ENCODE measurements at places on chromosomes 2 and 18. TPM values are rescaled to one million over a fixed set of nuclear protein-coding genes. Genes with fewer than 3 reads are reported as not detected.

- DNase-seq: peak; percentile 3
Measured at GRCh38 chr2:60119778-60120177, 433.7 kb downstream of the BCL11A start.

DNA sequence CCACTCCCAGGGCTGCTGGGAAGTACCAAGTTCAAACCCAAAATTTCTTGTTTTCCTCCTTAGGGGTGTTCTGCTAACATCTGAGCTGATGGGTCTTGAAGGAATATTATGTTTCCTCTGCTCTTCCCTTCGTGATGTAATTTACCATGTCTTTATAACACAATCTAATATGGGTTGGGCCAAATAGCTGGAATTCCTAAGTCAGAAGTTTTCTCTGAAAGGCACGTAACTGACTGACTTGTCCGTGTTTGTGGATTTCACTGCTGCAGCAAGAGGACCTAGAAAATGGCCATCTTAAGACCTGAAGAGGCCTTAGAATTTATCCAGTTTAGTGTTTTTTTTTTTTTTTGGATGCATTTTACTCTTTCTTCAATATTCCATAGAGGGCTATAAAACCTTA, 256.7 kb downstream of the DCDC2C start:
- no peak for DNase-seq

GFPT1 gene
- total RNA-seq: 20.5 TPM

SCN3A gene
- not detected for total RNA-seq

LNPK gene
- 8.9 TPM for total RNA-seq

DNA sequence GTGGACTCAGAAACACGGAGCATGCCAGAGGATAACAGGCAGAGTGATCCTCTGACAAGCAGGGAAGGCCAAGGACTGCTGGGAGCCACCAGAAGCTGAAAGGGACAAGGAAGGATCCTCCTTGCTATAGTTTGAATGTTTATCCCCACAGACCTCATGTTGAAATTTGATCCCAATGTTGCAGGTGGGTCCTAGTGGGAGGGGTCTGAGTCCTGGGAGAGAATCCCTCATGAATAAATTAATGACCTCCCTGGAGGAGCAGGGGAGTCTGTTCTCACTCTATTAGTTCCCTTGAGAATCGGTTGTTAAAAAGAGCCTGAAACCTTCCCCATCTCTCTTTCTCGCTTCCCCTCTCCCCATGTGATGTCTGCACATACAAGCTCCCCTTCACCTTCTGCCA, 124.4 kb downstream of the FBXO15 start:
- no peak for DNase-seq

- no peak for DNase-seq
Measured at GRCh38 chr18:55319459-55320193, 268.4 kb downstream of the TCF4 start.

DNA sequence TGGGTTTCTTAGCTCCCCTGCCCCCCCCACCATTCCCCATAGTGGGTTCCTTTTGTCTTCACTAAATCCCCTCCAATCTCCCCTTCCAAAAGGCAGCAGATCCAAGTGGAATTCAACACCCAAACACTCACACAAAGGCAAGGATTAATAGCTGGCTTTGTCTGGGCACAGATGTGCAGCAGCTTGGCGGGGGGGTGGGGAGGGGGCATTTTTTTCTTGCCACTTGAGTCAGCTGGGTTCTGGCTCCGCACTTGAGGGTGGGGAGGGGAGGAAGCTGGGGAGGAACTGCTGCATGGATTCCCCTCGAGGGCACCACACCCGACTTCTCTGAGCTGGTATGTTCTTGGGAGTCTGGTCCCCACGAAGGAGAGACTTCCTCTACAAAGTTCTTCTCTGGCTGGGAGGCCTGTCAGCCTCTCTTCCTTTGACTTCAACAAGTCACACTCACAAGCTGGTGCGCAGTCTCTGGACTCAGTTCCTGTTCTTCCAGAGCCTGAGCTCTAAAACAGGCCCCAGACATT, 36.0 kb downstream of the SERTAD2 start:
- no peak for DNase-seq

SPR gene
- total RNA-seq: 86.8 TPM

KIAA2012 gene
- 0.05 TPM for total RNA-seq

PAIP2B gene
- total RNA-seq: 1.8 TPM

- DNase-seq: no peak
Measured at GRCh38 chr2:59900728-59901452, 652.6 kb downstream of the BCL11A start.

- DNase-seq: no peak
Measured at GRCh38 chr18:80202264-80202998, 44.9 kb downstream of the PARD6G start.

LOXHD1 gene
- not detected for total RNA-seq

DNA sequence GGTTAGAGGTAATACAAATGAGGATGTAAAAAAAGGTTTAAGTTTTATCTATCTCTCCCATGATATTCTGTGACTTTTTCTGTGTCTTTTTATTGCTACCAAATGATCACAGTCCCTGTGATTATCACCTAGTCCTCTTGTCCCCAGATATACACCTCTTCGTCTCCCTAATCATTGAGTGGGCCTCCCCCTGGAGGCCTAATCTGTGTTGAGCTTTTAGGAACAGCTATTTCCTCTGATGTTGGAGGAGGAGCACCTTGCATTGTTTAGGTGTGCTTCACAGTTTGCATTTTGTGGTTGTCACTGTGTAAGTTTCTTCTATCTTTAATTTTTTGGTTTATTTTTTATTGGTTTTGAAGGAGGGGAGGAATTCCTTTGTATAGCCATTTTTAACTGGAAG, 33.3 kb downstream of the CCDC85A start:
- no peak for DNase-seq

DNA sequence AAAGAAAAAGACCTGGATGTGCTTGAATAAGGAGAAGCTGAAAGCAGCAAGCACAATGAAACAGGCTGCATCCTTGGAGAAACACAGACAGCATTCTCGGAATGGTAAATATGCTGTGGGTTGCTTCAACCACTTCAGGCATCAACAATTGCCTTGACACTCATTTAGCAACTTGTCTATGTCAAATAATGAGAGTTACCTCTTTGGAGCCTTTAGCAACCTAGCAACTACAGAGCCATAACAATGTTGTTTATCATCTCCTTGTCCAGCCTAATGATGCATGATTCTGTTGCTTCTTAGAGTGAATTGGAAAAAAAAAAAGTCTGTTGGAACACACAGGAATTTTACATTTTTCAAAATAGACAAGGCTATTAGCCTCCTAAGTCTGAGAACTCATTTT, 410.6 kb downstream of the PIK3C3 start:
- DNase-seq: no peak

ABCB11 gene
- total RNA-seq: not detected

GRCh38 chr2:232014681-232015080, 53.2 kb downstream of the DIS3L2 start:
- no peak for DNase-seq

- no peak for DNase-seq
Measured at GRCh38 chr18:5456577-5457461, 87.0 kb downstream of the EPB41L3 start.

- DNase-seq: no peak
Measured at GRCh38 chr2:118374974-118375755, 286.9 kb downstream of the INSIG2 start.

GRCh38 chr2:30147196-30147714, 448 bp downstream of the YPEL5 start:
- no peak for DNase-seq

GRCh38 chr2:122753336-122753735, 997.9 kb downstream of the TSN start:
- DNase-seq: no peak

- no peak for DNase-seq
Measured at GRCh38 chr2:71646028-71646427, 192.7 kb downstream of the DYSF start.

DNA sequence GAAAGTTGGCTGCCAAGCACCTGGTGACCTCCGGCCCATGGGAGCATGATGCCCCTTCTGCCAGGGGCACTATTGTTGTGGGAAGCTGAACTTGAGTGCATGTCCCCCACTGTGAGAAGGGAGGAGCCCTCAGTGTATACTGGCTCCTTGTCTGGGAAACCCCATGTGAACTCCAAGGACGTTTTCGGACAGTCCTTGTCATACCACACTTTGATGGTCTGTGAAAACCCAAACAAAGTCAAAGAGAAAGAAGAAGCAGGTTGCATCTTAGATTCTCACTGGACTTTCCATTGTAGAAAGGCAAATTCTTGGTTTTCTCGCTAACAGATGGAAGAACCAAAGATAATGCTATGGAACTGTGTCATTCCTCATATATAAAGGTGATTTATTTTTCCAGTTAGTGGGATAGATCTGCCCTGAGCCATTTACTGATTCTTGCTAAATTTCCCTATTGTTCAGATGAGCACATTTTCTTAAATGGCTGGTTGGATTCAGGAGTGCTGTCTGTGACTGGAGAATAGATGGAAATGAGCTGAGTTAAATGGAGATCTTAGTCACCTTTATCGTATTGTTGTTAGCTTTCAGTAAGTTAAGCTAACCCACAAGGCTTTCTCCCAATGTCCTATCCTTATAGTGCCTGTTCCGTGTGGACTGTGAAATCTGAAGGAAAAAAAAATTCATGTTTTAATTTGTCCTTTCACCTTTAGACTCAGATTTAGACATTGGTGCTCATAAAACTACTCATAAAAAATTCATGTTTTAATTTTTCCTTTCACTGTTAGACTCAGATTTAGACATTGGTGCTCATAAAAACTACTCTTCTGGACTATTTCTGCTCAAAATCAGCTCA, 166.6 kb downstream of the ACTR3 start:
- no peak for DNase-seq

DNA sequence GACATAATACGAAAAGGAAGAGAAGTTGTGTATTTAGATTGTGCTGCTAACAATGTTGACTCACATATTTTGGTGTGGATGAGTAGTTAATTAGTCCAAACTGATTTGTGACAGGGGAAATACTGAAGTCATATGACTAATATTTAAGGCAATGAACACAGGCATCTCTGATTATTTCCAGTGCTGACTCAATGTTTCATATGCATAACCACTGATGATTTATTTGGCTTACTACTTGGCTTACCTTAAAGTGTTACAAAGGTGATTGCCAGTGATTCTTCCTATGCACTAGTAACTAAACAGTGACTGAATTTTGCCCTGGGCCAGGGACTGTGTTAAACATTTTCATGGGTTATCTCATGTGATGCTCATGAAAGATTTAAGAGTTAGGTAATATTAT, 722.6 kb downstream of the METTL4 start:
- DNase-seq: peak; percentile 11

- DNase-seq: no peak
Measured at GRCh38 chr18:58902961-58903360, 38.3 kb downstream of the ZNF532 start.

- DNase-seq: no peak
Measured at GRCh38 chr2:62467100-62467474, 38.9 kb downstream of the TMEM17 start.

TRAPPC12 gene
- total RNA-seq: 77.7 TPM

ATP5F1A gene
- total RNA-seq: 240 TPM

LONRF2 gene
- 0.29 TPM for total RNA-seq

DNA sequence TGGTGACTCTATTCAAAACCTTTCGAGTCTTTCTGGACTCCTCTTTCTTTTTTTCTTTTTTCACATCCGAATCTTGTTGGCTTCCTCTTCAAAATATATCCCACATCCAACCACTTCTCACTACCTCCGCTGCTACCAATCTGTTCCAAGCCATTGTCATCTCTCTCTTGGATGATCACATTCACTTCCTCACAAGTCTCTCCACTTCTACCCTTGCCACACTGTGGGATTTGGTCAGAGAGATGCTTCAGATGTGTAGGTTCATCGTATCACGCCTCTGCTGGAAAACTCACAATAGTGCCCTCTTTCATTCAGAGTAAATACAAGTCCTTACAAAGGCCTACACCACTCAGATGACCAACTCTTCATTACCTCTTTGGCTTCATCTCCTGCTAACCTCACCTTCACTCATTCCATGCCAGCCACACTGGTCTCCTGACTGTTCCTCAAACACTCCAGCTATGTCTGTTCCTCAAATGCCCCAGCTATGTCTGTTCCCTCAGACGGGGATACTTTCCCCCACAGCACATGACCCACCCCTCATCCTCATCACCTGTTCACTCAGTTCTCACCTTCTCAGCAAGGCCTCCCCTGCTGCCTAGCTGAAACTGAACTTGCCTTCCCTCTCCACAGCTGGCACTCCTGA, 67.2 kb upstream of the PELI1 start:
- DNase-seq: peak; percentile 35

DNA sequence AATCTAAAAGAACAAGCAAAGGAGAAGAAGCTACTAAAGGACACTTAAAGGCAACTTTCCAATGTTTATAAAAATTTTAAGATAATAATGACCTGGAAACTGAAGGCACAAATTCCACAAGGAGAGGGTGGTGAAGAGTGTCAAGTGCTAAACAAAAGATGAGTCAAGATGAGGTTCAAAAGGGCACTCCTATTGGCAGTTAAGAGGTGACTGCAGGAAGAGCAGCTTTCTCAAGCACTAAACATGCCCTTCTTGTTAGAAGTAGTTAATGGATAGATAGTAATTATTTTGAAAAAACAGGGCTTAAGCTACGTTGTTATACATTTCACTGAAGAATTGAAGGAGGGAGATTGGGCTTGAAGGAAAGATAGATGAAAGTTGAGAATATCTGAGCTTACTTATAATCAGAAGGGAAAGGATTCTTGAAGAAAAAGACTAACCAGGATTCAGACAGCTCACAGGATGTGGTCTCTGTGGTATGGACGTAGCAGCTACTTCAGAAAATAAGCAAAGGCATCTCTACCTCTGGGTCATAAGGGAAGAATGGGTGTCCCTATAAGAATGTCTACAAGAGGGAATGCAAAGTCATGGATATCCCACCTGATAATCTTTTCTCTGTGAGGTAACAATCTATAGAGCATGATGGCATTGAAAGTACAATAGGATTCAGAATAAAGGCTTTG, 454.7 kb upstream of the SLC39A10 start:
- DNase-seq: no peak

GRCh38 chr2:69693059-69693774, 48.7 kb upstream of the ANXA4 start:
- DNase-seq: no peak

GRCh38 chr2:125224830-125225229, 1199.7 kb downstream of the CNTNAP5 start:
- peak; percentile 5 for DNase-seq

DNA sequence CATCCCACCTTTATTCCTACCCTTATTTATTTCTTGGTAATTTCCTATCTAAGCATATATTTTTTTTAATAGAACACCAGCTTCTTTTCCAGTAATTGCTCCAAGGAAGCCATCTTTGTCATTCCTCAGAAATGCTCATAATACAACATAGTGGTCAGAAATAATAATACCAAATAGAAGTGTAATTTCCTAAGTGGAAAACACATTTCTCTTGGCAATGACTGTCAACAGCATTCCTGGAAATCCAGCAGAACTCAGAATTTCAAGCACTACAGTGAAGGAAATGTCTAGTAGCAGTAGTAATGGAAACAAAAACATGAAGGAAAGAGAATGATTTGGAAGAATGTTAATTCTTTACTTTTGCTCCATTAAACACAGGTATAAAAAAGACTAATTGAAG, 56.6 kb downstream of the GDF7 start:
- no peak for DNase-seq

STPG4 gene
- total RNA-seq: 6.9 TPM

CD8A gene
- total RNA-seq: not detected

SLC23A3 gene
- total RNA-seq: 9.9 TPM

- peak; percentile 74 for DNase-seq
Measured at GRCh38 chr2:180003559-180003958, 3.5 kb downstream of the CWC22 start.

DSG2 gene
- 16.5 TPM for total RNA-seq

All from HT-29 (cell line).